ENCODE measurements at places on chromosomes 1 and 21.
A peak's percentile ranks its signal among the peaks of the same experiment; 100 is the strongest.

- no peak for DNase-seq
These were observed 21.1 kb downstream of the ERRFI1 start for GRCh38 chr1:8004803-8005573.

DNA sequence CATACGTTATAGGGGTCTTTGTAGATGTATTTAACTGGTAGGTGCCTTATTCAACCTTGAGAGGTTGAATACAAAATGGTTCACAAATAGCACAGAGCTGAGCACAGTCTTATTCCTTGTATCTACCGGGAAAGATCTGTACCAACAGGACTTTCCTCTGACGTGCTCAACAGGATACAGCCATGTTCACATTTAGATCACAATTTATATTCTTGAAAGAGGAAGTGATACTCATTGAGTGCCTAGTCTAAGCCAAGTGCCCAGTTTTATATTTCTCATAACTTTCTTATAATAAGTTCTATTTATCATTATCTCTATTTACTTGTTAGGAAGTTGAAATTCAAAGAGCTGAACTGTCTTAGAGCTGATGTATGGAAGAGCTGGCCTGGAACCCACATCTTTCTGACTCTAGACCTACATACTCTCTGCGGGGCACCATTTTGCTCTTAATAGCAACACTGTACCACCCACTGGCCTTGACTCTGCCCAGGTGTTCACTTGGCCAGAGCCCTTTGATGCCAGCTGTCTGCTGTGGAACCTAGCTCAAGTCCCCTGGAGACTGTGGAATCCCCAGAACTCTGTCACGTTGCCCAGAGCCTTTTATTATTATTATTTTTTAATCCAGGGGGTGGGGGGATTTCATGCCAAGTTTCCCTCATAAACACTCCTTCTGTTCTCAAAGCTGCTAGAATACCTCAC lies 156.2 kb downstream of the TPR start:
- no peak for DNase-seq

DNA sequence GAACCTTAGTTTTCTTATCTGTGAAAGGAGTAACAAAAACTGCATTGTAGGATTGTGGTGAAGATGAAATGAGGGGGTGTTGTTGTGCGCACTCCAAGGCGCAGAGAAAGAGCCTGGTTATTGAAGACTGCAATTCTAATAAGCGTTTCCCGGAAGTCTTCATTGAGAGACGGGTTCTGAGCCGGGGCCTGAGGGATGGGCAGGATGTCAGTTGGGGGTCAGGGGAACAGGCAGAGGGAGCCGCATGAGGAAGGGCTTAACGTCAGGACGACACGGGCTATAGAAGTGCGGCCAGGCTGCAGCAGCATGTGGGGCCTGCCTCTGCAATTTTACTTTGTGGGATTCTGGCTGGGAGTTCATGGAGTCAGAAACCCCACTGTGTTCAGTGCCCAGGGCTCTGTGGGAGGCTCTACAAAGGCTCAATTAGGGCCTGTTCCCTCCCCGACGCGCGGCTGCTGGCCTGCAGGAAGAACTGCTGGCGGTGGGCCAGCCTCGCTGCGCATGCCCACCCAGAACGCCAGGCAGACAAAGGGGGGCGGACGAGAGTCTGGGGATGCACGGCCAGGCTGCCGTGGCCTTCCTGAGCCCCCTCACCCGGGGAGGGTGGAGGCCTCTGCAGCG lies 20.7 kb downstream of the TRIM62 start:
- DNase-seq: no peak

DNA sequence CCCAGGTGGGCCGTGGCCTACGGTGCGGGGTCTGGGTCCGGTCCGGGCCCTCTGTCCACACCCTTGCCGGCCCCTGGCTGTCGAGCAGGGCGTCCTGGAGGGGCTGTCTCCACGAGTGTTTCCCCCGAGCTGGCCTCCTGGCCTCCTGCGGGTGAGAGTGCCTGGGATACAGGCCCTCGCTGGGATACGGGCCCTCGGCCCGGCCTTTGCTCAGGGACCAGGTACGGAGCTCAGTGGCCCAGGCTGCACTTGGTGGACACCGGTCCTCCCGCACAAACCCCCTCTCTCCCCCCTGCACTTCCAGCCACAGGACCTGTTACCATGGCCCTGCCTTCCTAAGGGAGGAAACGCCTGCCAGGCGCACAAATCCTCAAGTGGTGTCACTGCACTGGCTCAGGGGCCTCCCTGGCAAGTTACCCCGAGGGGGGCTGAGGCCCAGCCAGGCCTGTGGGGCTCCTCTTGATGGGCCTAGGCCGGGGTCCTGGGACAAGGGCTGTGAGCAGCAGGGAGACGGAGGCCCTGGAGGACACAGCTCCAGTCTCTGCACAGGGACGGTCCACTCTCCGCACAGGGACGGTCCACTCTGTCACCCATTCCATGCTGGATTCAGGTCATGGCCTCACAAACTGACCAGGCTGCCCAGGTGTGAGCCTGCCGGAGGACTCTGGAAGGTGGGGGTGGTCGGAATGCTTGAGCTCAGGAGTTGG lies 18.2 kb upstream of the RNF223 start:
- DNase-seq: no peak

- DNase-seq: no peak
These were observed 25.6 kb downstream of the SLX9 start for GRCh38 chr21:44965251-44966022.

DNA sequence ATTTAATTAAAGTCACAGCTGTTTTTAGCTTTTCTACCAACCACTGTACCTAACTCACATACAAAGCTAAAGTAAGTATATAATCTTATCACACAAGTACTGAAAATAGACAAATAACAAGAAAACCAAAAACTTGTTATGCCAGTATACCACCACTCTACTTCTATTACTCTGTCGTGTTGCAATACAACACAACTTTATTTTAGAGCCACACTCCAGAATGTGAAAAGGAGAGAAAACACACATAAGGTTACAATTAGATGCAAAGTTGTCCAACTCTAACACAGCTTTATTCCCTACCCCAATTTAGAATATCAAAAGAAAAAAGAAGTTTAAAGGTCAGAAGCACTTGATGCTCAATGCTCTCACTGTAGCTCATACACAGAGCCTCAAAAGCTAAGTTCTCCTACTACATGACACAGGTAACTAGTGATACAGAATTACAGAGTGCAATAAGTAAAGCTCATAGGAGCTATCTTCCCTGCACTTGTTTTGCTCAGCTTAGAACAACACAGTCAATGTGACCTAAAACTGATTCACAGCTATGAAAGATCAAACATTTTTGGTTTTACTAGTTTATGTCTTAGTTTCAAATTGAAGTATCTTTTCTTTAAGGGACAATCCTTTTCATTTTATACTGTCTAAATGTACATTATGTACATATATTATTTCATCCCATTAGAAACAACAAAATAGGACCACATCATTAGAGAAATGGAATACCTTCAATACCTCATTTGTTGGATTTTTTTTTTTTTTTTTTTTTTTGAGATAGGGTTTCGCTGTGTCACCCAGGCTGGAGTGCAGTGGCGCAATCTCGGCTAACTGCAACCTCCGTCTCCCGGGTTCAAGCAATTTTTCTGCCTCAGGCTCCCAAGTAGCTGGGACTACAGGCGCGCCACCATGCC lies 29.2 kb downstream of the EYA3 start:
- DNase-seq: no peak

DNA sequence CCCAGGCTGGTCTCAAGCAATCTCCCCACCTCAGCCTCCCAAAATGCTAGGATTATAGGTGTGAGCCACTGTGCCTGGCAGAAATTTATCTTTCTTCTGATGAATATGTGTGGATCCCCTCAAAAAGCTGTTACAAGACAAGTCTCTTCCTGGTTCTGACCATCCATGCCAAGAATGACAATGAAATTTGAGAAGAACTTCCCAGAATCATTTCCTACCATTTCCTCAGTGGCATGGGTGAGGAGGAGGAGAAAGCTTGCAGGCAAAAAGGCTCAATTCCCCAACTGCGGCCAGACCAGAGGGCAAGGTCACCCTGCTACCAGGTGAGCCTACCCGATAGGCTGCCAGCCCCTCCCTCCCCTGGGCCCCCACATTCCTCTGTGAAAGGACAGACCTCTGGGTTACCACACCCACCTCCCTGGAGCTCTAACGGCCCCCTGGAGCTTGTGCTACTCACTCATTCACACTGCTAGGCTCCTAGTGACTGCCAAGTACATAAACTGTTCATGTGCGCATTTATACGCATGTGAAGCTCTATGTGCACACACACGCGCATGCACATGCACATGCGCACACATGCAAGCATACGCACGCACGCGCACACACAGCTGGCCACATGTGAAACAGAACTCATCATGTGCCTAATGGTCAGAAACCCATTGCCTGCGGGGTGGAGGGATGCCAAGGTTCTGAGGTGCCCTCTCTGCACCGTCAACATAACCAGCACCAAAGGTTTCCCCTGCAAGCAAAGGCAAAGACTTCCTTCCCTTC lies 17.0 kb downstream of the MRAP start:
- DNase-seq: no peak

DNA sequence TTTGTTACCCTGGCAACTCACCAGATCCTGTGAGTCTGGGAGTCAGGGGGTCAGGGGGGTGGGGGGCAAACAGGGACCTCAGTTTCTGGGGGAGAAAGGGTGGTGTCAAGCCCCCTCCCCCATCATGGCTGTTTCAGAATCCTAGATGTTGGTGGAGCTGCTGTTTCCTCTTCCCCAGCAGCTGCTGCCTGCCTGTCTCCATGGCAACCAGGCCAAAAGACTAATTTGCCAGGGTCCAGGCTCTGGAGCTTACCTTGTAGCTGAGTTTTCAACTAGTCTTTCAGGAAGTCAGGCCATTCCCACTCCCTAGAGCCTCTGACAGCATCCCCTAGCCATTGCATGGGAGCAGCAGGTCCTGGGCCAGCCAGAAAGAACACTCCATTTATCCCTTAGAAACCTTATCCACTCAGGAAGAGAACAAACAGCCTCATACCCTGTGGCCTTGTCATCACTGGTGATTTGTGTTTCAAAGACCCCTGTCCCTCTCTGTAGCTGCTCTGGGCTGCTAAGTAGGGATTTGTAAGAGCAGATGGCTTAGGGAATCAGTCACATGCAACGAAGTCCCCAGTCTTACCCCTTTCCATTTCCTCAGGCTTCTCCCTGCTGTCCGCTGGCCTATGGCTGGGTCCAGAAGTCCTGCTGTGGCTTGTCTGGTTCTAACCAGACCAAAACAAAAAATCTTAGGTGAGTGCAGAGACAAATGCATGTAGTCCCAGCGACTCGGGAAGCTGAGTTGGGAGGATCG lies 21.5 kb upstream of the STMN1 start:
- DNase-seq: no peak

- no peak for DNase-seq
These were observed 41.1 kb downstream of the SLC9A1 start for GRCh38 chr1:27113861-27114260.

- no peak for DNase-seq
These were observed 35.6 kb downstream of the COL6A1 start for GRCh38 chr21:46017148-46017547.

GRCh38 chr1:9020305-9020704 lies 5.9 kb downstream of the SLC2A7 start:
- DNase-seq: no peak

DNA sequence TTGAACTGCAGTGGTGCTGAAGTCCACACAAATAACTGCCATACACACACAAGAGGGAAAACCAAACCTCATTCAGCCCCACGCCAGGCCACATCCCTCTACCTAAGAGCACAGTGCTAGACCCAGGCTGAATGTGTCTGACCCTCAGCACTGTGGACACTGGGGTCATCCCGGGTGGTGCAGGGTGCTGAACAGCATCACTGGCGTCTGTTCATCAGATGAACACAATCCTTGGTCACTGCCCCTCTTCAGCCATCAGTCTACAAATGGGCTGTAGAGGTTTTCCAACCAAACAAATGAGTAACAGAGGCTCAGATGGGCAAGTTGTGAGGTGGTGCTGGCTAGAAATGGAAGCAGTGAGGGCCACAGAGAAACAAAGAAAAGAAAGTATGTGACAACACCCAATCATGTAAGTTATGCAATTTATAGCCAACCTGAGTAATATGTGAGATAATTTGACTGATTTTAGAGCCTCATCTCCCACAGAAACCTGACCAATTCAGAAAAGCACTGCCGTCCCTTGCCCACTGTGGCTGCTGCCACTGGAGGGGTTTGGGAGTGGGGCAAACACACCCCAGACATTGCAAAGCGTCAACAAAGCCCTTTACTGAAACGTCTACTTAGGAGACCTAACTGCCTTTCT lies 27.9 kb downstream of the GNB1 start:
- no peak for DNase-seq

GRCh38 chr1:213054733-213055591 lies 3.9 kb downstream of the RPS6KC1 start:
- DNase-seq: no peak

DNA sequence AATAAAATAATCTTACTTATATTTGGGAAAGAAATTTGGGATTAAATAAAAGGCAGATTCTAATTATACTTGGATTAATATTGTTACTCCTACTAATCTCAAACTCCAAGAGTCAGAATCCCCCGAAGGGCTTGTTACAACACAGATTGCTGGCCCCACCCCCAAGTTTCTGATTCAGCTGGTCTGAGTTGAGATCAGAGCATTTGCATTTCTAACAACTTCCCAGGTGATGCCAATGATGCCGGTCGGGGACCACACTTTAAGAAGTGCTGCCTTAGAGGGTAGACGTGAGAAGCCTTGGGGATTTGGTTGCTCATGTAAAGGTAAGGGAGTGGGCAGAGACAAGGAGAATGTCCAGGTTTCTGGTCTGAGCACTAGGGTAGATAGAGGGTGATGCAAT lies 47.2 kb downstream of the FMN2 start:
- peak; percentile 27 for DNase-seq

DNA sequence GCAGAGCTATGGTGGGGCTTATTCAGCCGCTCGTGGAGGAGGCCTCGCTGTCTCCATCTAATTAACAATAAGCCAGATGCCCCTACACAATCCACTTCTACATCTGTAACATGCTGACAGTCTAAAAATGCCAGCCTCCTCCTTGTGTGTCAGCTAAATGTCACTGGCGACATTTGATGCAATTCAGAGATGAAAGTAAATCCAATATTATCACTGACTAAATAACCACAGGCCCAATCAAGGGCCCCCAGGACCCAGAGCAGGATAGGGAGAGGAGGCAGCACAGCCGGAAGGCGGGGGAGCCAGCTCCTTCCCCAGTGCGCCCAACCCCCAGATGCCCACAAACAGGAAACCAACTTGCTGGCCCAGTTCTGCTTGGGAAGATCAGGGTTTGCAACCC lies 76.6 kb downstream of the DMRTA2 start:
- DNase-seq: no peak

GRCh38 chr1:98763488-98764150 lies 102.1 kb downstream of the SNX7 start:
- DNase-seq: no peak

DNA sequence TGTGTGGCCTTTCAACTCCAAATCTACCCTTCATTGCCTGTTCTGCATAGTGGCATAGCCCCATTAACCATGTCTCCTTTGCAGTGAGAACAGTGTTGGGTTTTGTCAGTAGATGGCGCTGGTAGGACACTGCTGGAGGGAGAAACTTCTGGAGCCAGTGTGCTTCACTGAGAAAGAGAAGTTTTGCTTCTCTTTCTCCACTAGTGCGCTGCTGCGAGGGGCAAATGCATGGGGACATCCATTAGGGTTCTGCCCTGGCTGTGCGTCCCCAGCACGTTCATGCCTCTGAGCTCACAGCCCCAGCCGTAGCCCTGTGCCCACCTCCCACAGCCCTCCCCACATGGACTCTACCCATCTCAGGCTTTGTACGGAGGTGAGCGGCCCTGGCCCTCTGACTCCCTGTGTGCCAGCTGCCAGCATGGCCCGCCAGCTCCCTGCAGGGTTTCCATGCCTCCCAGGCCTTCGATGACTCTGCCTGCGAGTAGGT lies 53.1 kb downstream of the RIMS3 start:
- DNase-seq: peak; percentile 57
